ENCODE measurements at places on chromosomes 13 and 19.

- DNase-seq = no peak
Measured at GRCh38 chr13:113186061-113186900, 22.2 kb downstream of the PCID2 start.

GRCh38 chr13:19960653-19960976 is 2.1 kb downstream of the ZMYM2 start:
- peak; percentile 1 for DNase-seq

DNA sequence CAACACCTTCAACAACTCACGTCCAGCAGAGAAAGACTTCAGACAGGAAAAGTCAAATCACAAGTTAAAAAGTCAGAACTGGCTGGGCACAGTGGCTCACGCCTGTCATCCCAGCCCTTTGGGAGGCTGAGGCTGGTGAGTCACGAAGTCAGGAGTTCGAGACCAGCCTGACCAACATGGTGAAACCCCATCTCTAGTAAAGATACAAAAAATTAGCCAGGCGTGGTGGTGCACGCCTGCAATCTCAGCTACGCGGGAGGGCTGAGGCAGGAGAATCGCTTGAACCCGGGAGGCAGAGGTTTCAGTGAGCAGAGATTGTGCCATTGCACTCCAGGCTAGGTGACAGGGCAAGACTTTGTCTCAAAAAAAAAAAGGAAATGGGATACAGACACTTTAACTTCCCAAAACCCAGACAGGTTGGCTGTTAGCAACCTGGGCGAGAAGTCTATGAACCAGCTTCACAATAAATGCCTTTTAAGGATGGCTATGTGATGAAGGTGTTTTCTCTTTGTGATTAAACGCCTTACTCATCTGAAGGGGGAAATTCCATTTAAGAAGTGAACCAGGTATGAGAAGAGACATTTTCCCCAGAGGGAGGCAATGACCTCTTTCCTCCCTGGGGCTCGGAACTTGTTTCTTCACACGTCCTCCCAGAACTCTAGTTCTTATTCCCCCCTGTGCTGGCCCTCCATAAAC is 80.4 kb downstream of the INSR start:
- no peak for DNase-seq

- peak; percentile 67 for DNase-seq
Measured at GRCh38 chr19:43526884-43527859, at the start of gene ETHE1. Gene ETHE1 (minus strand): TSS chr19:43527201. CDS start chr19:43527177, 24 bp downstream.

- no peak for DNase-seq
Measured at GRCh38 chr19:15249972-15250639, 17.9 kb upstream of the EPHX3 start.

- DNase-seq = no peak
Measured at GRCh38 chr13:29922281-29922821, 71.9 kb upstream of the UBL3 start.

GRCh38 chr19:40241809-40242384 is 15.4 kb upstream of the CCNP start:
- no peak for DNase-seq

DNA sequence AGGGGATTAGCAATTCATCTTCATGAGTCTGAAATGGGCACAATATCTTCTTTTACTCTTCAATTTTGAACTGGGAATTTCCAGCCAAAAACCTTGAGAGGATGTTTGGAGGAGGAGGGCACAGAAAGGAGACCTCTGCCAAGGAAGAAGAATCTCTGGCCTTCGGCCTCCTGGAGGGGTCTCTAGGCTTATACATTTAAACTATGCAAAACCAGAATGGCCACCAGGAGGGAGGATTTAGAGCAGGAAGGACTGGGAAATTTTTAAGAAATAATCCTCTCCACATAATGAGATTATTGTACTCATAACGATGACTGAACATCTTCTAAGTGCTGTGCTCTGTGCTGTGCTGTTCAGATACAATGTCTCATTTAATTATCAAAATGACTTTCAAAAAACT is 325.9 kb downstream of the NDFIP2 start:
- no peak for DNase-seq

Data from CD4-positive, alpha-beta T cell treated with Interleukin-6 at 100 ng/mL for 8 hours (primary cell).